ENCODE measurements at places on chromosomes 4 and X.

- no peak for DNase-seq
- H3K27me3 ChIP-seq, result no peaks in the 10 kb centered on the region
- no peak overlapping the region for H3K4me3 ChIP-seq
- no peak overlapping the region for H3K27ac ChIP-seq
These were observed 283.8 kb downstream of the IQCM start for GRCh38 chr4:149531861-149532260.

DNA sequence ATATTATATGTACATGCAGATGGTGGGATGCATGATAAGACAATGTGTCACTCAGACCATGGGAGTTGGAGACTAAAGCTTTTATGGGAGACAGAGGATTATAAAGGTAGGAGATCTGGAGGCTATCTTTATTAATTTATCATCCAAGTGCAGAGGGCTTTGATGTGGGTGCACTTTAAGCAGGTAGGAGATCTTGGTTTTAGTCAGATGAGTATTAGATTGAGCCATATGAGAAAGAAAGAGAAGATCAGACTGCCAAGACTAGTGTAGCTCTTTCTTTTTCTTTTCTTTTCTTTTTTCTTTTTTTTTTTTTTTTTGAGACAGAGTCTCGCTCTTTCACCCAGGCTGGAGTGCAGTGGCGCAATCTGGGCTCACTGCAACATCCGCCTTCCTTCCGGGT lies 84.9 kb upstream of the CAMK2D start:
- no peaks in the 10 kb centered on the region for H3K4me1 ChIP-seq
- H3K27ac ChIP-seq, result no peak overlapping the region
- no peaks in the 10 kb centered on the region for H3K27me3 ChIP-seq
- no peak for DNase-seq
- no peak overlapping the region for H3K4me3 ChIP-seq
- H3K36me3 ChIP-seq, result no peaks in the 10 kb centered on the region

- no peak overlapping the region for H3K4me3 ChIP-seq
- H3K36me3 ChIP-seq, result no peaks in the 10 kb centered on the region
- H3K27ac ChIP-seq, result no peak overlapping the region
These were observed 68.4 kb downstream of the MAOB start for GRCh38 chrX:43813898-43814297.

- H3K27me3 ChIP-seq, result no peaks in the 10 kb centered on the region
- no peaks in the 10 kb centered on the region for H3K4me1 ChIP-seq
These were observed 112.3 kb upstream of the IL13RA1 start for GRCh38 chrX:118615141-118615540.

- H3K4me1 ChIP-seq, result no peaks in the 10 kb centered on the region
- no peak overlapping the region for H3K27ac ChIP-seq
- DNase-seq, result no peak
- no peaks in the 10 kb centered on the region for H3K27me3 ChIP-seq
These were observed 47.7 kb downstream of the SNX25 start for GRCh38 chr4:185257086-185257485.

GRCh38 chr4:120078216-120078615 lies 11.6 kb upstream of the MAD2L1 start:
- no peak for DNase-seq
- H3K4me1 ChIP-seq, result no peaks in the 10 kb centered on the region
- no peak overlapping the region for H3K4me3 ChIP-seq
- H3K36me3 ChIP-seq, result no peaks in the 10 kb centered on the region
- no peaks in the 10 kb centered on the region for H3K27me3 ChIP-seq

Data from CD14-positive monocyte (primary cell).